Glutamatergic neuron (in vitro differentiated cells): ENCODE measurements at places on chromosomes 16 and 17. TPM values are rescaled to one million over a fixed set of nuclear protein-coding genes. Genes with fewer than 3 reads are reported as not detected.

The FAM171A2 gene
- 81.3 TPM for total RNA-seq

DNA sequence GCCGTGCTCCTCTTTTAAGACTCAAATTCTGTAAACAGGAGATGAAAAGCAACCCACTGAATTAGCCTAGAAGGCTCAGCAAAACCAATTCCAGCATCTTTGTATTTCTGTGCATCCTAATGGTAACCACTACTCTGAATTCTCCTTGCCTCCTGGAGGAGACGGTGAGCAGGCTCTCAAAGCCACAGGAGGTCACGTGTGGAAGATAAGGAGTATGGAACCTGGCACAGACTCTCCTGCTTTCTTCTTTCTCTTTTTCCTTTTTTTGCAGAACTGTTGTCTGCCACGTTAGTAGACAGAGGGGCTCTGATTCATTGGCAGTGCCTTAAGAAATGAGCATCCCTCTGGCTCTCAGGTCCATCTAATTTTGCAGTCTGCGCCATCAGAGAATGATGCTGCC lies 44.4 kb downstream of the VPS53 start:
- DNase-seq = no peak

The LDHD gene
- total RNA-seq = not detected

The EPX gene
- not detected for total RNA-seq

The ZNF423 gene
- 149 TPM for total RNA-seq

DNA sequence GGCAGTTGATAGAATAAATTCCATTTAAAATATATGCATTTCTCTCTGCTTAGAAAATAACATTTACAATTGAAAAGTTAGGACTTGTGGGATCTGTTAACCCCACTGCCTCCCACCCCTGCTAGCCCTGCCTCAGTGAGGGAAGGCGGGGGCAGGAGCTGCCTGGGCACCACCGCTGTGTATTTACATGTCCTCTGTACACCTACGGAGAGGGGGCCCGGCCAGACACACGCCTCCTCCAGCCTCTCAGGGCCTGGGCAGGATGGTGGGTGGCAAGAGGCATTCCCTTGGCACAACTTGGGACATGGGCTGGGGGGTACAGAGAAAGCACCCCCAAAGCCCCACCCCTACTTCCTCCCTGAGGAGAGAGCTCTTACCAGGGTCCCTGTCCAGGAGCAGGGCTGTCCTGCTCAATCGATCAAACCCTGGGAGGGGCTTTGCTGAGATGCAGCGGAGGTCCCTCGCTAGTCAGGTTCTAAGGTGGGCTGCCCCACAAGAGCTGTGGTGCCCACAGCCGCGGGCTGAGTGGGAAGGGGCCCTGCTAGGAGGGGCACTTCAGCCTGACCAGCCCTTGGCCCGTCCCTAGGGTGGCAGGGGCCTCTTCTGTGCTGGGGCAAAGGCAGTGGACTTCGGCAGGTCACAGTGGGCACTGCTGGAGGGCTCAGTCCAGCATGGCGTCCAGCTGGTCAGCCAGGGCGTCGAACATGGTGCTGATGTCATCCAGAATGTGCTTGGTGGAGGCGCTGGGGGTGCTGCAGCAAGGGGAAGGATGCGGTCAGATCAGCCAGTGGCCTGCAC lies 14.7 kb downstream of the CASKIN2 start:
- no peak for DNase-seq

GRCh38 chr17:33964344-33964979 lies 290.6 kb upstream of the CCL2 start:
- no peak for DNase-seq
